ENCODE measurements at places on chromosomes 16 and 17.

DNA sequence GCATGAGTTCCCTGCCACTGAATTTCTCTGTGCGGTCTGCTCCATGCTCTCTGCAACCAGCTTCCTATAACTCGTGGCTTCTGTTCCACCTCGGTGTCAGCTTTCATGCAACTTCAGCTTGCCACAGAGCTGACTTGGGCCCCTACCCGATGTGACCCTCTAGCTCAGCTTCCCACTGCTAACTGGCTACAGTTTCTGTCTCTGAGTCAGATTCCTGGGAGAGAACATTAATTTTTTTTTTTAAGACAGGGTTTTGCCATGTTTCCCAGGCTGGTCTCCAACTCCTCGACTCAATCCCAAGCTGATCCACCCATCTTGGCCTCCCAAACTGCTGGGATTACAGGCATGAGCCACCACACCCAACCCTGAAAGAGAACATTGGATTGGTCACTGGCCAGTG lies 35.5 kb upstream of the PSMD7 start:
- DNase-seq: no peak

DNA sequence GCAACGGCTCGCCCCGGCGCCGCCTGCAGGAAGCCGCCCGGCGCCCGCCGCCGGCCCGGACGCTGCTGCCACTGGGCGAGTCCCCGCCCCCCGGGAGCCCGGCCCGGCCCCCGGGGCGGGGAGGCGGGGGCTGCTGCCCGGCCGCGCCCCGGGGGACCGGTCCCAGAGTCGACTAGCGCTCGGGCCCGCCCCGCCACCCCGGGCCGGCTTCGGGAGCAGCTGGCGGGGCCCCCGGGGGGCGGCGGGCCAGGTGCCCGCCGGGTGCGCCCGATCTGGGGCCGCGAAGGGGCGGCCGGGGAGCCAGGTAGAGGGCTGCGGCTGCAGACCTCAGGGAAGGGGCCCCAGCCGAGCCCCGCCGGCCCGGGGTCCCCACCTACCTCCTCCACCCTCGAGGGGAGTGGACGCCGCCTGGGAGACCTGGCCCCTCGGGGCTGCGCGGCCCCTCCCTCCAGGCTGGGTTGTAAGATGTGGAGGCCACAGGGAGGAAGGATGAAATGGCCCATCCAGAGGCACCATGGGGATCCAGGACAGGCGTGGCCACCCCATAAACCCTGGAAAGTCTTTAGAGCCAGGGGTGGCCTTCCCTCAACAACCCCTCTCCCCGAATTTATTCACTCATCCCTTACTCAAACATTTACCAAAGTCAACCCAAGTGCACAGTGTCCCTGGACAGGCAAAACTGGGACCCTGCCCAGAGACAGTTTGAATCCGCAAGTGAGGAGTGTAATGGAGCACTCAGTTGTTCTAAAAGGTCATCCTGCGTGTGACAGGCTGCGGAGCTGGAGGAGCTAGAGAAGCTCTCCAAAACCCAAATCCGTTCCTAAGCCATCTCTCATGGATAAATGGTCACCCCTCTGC lies at the start of gene CDYL2:
TSS of gene CDYL2 (minus strand) at position 73 of the 858 bp plus-strand sequence. CDS start 425 bp downstream, outside the sequence.
- no peak for DNase-seq

- DNase-seq: no peak
These were observed 96.7 kb upstream of the FAM20A start for GRCh38 chr17:68697850-68698361.

DNA sequence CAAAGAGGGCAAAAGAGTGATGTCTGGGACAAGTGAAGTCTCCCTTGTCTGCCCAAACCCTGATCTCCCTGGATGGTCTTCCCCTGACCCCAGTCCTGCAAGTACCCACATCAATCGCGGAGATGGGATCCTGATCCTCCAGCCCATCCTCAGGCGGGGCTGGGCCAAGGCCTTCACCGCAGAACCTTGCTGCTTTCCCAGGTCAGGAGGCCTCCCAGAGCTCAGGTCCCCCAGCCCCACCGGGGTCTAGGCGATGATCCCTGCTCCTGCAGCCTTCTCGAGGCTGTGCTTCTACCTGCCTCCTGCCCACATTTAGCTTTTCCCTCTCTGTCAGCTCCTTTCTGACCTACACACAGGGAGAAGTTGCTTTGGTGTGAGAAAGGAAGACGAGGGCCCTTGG lies 6.3 kb downstream of the SLC12A4 start:
- no peak for DNase-seq

- DNase-seq: no peak
These were observed 27.2 kb downstream of the ARHGAP27 start for GRCh38 chr17:45405250-45406086.

GRCh38 chr16:5386989-5387388 lies 289.4 kb upstream of the EEF2KMT start:
- no peak for DNase-seq

- no peak for DNase-seq
These were observed 82.3 kb upstream of the DOC2B start for GRCh38 chr17:263773-264172.

- DNase-seq: no peak
These were observed 69.9 kb downstream of the FTO start for GRCh38 chr16:53773881-53774280.

DNA sequence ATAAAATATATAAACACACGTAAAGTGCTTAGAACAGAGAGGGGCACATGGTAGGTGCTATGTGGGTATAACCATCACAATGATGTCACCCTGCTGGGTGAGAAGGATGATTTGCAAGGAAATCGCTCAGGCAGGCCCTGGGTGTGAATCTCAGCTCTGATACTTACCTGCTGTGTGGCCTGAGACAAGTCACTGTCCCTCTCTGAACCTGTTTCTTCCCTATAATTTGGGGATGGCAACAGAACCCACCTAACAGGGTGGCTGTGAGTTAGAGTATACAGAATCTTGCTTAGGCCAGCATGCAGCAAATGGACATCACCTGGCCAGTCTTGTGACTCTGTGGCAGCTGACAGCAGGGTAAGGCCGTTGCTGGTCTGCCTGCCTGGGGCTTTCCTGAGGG lies 36.6 kb upstream of the ALKBH5 start:
- no peak for DNase-seq

- no peak for DNase-seq
These were observed 222.6 kb upstream of the CPHXL start for GRCh38 chr16:75948886-75949285.

DNA sequence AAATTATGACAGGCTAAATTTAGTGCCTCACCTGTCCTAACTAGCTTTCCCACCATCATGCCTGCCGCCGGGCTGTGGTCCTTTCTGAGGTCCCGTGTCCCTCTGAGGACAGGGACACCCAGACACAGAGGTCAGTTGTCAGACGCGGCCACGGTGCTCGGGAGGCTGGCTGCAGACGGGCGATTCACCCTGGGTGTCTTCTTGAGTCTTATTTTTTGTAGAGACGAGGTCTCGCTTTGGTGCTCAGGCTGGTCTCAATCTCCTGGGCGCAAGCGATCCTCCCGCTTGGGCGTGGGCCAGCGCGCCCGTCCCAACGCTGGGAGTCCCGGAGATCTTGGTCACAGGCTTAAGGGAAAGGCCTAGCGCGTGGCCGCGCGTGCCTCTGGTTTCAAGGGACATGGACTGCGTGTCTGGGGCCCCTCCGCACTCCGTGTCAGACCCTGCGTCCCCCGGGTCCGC lies 797 bp upstream of the RAB11FIP3 start:
- DNase-seq: no peak

- DNase-seq: no peak
These were observed 63.0 kb downstream of the NUP93 start for GRCh38 chr16:56792967-56793366.

GRCh38 chr17:79006794-79007503 lies 2.6 kb downstream of the CANT1 start:
- DNase-seq: no peak

GRCh38 chr17:53032861-53033271 lies 789.9 kb upstream of the KIF2B start:
- peak; percentile 6 for DNase-seq

DNA sequence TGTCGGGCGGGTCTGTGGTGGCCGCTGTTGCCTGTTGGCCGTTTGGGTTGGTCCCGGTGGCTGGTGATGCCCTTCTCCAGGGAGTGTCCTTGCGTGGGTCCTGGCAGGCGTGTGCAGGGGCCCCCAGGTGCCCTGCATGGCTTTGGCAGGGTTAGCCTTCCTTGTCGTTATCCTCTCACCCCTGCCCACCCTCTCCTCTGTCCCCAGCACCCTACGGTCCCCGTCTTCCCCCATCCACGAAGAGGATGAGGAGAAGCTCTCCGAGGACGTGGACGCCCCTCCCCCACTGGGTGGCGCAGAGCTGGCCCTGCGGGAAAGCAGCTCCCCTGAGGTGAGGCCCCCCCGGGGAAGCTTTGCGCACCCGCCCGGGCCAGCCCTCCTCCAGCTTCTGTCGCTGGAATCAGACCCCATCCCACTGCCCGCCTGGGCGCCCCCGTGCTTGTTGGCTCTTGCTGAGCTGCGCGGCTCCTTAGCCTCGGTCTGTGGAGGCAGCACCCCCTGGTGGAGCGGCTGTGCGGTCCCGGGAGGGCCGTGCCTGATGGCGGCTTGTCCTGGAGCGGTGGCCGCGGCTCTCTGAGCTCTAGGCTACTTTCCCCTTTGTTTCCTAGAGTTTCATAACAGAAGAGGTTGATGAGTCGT lies 10.6 kb upstream of the NUDT16L1 start:
- DNase-seq: peak; percentile 43

- no peak for DNase-seq
These were observed 1.5 kb downstream of the PLA2G15 start for GRCh38 chr16:68246666-68247065.

- DNase-seq: peak; percentile 87
These were observed 5.2 kb downstream of the AXIN2 start for GRCh38 chr17:65556014-65556909.

DNA sequence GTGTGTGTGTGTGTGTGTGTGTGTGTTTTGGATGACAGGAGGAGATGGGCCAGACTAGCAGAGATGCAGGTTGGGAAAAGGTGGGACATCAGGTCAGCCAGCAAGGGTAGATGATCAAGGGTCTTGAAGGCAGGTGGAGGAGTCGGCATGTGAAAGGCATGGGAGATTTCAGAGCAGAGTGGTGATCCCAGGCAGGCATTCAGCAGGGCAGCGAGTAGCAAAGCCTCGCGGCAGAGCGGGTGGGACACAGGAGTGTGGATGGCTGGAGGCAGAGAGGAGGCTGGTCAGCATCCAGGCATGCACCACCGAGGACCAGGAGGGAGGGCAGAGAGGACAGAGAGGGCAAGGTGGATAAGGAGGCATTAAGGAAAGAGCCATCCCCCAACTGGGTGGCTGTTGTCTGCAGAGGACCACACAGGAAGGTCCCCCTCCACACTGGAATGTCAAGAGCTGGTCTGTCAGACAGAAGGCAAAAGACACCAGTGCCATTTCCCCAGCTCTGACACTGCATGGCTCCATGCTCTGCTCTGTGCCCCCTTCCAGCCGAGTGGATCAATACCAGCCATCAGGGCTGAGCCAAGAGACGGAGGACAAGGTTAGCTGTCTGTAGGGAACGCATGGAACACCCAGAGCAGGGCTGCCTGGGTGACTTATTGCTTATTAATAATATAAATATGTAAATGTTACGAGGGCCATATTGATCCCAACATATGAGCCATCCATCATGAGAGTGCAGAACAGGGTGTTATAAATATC lies 74.8 kb upstream of the RPL38 start:
- no peak for DNase-seq

DNA sequence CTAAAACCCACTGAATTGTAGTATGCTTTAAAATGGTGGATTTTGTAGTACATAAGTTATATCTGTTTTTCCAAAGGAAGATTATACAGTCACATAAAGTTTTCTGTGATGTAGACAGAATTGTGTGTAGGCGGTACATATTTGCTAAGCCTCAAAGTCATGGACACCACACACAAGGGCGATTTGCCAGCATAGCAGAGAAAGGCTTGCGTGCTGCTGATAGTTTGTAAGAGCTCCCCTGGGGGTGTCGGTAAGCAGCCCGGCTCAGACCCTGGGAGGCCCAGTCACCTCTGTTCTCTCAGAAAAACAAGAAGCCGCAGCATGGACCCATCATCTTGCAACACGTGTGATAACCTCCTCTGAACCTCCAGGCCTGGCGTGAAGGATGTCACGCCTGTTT lies 38.3 kb upstream of the AKTIP start:
- DNase-seq: no peak

DNA sequence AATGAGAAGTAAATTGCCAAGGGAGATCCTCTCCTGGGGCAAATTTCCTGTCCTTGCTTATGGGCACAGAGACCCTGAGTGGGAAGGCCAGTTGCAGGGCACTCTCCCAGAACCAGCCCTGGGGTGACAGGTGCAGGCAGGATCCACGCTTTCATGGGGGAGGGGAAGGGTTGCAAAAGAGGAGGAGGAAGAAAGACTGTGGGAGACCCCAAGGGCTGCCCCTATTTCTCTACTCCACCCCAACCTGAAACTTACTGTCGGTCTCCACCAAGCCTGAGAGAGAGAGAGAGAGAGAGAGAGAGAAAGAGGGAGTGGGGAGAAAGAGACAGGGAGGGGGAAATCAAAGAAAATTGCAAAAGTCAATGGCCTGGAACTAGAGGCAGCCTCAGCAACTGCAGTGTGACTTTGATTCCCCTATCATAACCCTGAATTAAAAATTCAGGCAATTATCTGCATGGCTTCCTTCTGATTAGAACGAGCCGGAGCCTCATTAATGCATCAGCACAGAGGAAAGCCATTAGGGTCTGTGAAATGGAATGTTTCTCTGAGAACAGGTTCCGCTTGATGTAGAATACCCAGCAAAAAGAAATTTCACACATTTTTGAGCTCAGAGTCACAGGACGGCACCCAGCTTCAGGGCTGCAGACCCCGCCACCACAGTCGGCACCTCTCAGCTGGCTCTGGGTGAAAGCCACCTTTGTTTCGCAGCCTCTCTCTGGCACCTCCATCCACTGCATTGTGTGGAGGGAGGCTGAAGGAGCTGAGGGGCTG lies 45.1 kb upstream of the HNF1B start:
- no peak for DNase-seq

DNA sequence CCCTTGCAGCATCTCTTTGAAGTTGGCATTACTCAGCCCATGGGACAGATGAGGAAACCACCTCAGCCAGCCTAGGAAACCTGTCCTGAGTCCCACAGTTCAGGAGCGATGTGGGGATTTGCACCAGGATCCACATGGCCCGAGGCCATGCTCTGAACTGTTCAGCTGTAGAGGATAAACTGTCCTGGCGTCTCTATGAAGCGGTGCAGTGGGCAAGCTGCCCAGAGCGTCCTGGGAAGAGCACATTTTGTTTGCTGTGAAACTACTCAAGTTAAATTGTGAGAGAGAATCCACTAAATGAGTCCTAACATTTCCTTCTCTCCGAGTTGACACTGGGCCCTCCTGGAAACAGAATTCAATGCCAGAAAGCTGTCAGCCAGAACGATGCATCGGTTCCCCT lies 276.6 kb upstream of the TNRC6C start:
- DNase-seq: no peak

DNA sequence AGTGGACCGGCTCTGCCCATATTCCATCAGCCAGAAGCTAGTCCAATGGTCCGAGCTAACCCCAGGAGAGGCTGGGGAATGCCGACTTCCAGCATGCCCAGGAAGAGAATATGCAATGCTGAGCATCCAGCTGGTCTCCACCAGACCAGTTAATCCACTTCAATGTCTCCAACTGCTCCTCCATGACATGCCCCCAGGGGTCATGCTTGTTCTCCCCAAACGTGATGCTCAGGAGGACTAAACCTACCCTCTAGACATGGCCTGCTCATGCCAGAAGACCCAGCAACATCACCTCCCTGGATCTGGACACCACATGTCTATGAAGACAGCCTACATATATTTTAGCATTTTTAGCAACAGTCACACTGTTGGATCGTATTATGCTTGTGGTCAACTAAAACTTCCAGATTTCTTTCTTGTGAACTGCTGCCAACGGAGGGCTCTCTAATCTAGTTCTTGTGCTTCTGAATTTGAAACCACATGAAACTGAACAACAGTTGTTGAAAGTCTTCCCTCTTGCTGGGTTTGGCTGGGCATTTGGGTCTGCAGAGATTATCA lies 245.1 kb downstream of the SOX9 start:
- DNase-seq: no peak

Measured in DND-41 (cell line).